Stimulated activated CD8-positive, alpha-beta memory T cell treated with anti-CD3 and anti-CD28 coated beads, Interleukin-7, amount 100 ng/mL, for 1 hour (primary cell): ENCODE measurements at places on chromosomes 1 and 21.

DNA sequence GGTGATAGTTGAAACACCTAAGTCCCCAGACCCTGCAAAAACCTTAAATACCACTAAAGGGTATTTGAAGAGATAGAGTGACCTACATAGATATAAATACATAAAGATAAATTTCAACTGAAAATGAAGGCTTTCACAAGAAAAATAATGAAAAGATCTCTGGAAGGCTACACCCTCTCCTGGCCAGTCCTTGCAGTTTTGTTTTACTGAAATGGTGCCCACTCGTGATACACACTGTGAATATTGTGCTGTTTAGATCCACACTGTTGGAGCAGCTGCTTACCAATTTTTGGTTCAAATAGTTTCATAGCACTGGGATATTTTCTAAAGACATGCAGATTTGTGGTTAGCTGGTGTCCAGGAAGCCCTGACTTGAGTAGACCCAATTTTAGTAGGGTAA lies 31.5 kb upstream of the RNF187 start:
- no peak for DNase-seq

DNA sequence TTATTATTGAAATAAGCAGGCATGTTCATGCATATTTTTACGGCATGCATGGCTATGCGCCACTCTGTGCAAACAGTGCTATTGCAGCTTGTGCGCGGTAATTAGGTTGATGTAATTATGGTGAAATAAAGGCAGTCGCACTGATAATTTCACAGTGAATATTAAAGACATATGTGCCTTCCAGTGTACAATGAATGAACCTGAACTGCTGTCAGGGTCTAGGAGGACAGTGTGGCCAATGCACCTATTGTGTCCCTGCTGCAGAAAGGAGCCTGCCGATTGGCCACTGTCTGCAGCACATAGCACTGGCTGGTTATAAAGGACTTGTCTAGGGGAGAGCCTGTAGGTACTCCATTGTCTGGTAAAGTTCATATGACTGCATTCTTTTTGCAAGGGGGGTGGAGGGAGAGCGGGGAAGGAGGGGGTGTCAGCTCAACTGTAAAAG lies 340.4 kb downstream of the USP25 start:
- DNase-seq = no peak

DNA sequence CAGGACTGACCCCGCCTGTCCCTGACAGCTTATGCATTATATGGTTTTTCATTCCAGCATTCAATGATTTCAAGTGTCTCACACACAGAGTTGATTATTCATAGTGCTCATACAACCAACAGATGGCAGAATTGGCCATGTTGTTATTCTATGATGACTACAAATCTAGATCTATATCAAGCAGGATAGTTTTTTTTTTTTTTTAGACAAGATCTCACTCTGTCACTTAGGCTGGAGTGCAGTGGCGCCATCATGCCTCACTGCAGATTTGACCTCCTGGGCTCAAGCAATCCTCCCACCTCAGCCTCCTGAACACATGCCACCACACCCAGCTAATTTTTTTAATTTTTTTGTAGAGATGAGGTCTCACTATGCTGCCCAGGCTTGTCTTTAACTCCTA lies 40.1 kb upstream of the LRRC8D start:
- no peak for DNase-seq

- DNase-seq = no peak
These were observed 156.5 kb downstream of the FGGY start for GRCh38 chr1:59453297-59453968.

- DNase-seq = no peak
These were observed 31.8 kb downstream of the ZNF684 start for GRCh38 chr1:40563266-40563665.

DNA sequence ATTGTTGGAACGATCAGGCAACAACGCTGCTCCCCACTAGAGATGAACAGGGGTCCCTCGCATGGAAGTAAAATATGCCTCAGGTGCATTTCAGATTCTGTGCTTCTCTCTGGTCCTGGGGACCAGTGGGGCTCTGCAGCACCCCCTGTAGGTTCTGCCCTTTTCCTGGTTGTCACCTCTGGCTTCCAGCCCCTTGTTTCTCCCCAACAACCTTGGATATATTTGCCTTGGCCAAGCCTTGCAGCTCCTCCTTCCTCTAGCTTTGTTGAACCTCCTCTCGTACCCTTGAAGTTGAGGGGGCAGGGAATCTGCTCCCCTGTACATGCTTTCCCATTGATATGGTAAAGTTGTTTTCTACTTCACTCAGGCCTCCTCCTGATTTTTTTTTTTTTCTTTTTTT lies 5.4 kb upstream of the RGSL1 start:
- DNase-seq = no peak

DNA sequence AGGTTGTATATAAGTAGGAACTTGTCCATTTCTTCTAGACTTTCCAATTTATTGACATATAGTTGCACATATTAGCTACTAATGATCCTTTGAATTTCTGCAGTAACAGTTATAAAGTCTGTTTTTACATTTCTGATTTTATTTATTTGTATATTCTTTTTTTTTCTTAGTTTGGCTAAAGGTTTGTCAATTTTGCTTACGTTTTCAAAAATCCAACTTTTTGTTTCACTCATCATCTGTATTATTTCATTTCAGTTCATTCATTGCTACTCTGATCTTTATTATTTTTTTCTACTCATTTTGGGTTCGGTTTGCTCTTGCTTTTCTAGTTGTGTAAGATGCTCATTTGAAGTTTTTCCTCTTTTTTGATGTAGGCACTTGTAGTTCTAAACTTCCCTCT lies 97.9 kb downstream of the RPS6KC1 start:
- DNase-seq = no peak

DNA sequence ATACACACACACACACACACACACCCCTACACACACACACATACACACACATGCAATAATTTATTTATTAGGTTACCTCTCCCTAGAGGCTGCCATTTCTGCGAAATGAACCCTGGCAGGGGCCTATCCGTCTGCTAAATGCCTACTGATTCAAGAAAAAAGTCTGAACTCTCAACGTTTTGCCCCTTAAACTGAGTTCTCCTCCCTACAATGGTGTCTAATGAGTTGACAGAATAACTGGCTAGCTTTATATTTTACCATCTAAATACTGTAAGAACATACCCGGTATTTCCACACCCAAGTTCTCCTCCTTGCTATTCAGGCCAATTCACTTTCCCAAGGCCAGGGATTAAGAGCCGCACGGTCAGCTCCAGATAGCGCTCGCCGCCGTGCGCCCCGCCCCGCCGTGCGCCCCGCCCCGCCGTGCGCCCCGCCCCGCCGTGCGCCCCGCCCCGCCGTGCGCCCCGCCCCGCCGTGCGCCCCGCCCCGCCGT lies 339 bp upstream of the RNPC3 start:
- no peak for DNase-seq

GRCh38 chr1:92004129-92004528 lies 25.7 kb upstream of the EPHX4 start:
- DNase-seq = no peak

DNA sequence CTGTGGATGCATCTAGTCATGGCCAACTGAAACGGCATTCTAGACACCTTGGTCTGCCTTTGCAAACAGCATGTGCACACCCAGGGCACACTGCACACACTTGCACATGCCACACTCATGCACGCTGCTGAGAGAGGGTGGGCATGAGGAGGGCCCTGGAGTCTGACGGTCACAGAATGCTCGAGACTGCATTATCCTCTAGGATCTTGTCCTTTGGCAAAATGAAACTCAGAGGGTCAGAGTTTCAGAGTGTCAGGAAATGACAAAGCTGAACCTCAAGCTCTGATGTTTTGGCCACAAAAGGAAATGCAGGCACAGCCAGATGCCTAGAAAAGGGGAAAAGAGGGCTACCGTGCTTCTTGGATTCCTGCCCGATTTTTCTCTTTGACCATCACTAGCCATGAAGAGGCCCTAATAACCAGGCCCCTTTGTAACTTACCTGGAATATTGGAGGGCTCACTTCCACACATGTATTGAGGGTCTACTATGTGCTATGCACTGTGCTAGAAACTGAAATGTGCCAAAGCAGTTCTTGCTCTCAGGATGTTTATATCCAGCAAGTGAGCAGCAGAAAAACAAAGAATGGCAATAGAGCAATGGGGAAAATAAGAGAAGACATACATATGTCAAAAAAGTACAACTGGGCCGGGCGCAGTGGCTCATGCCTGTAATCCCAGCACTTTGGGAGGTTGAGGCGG lies 65.4 kb downstream of the TOMM20 start:
- DNase-seq = no peak

GRCh38 chr21:21210552-21210951 lies 212.3 kb downstream of the NCAM2 start:
- no peak for DNase-seq

DNA sequence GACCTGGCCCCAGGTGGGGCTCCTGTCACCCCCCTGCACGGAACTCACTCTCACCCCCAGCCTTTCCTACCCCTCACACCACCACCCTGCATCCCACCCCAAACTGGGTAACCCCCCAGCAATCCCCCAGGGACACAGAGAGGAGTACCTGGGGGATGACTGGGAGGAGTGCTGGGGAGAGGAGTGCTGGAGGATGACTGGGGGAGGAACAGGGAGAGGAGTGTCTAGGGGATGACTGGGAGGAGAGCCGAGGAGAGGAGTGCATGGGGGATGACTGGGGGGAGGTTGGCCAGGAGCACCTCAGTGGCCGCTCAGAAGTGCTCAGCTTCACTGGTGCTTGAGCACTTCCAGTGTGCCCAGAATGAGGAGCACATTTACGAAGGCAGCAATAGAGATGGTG lies 59.1 kb downstream of the SIK1 start:
- no peak for DNase-seq

DNA sequence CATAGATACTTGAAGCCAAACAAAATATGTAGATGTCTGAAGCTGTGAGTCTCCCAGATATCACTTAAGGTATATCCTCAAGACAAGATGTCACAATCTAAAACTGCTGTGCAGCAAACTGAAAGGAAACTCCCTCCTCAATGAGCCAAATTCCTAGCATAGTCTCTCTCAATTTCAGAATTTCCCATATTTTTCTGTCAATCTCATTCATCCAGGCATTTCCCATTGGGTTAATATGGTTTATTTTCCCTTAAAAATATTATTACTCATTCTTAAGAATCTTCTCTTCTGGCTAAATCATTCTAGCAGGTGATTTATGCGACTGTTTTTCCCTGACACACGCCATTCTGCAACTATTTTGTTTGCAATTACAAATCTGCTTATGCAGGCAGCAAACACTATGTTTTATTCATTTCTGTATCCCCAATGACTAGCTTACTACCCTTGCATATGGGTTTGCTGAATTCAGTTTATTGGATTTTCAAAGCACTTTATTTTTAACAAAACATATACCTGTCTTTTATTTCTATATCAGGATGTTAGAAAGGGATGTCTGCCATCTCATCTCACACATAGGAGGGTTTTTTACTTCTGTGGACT lies 69.9 kb downstream of the TNFSF4 start:
- no peak for DNase-seq

- no peak for DNase-seq
These were observed 12.7 kb downstream of the COL6A2 start for GRCh38 chr21:46110499-46111192.

- DNase-seq = no peak
These were observed 106.0 kb downstream of the RABGAP1L start for GRCh38 chr1:174265282-174265681.

GRCh38 chr1:151541752-151542151 lies 1.6 kb downstream of the TUFT1 start:
- DNase-seq = no peak

- no peak for DNase-seq
These were observed 12.3 kb upstream of the LEFTY2 start for GRCh38 chr1:225953315-225953714.

DNA sequence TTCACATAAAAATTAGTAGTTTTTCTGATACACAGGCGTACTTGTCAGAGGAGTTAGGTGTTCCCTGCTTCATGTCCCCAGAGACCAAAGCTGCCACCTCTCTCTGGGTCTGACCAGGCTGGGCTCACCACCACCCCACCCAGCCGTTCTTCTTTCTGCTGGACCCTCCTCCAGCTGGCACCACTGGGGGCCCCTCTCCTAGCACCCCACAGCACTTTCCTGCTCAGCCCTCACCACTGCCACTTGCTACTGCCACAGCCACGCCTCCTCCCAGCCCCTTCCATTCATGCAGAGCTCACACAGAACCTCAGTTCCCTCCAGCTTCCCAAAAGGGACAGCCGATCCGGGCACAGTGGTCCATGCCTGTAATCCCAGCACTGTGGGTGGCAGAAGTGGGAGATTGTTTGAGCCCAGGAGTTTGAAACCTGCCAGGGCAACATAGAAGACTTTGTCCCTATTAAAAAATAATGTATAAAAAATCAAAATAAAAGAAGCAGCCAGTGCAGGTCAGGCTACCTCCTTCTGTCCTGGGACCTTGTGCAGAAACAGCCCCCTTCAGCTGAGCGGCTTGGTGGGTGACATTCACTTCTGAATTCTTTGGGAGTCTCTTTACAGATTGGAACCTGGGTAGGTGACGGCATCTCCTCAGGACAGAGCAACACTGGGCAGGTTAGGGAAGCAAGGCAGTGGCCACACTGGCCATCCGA lies 208.3 kb downstream of the TOMM20 start:
- DNase-seq = no peak

- peak; percentile 41 for DNase-seq
These were observed at the start of gene ARL8A for GRCh38 chr1:202144402-202145067. ARL8A (minus strand) TSS chr1:202144737; CDS start chr1:202144572, 165 bp downstream.

DNA sequence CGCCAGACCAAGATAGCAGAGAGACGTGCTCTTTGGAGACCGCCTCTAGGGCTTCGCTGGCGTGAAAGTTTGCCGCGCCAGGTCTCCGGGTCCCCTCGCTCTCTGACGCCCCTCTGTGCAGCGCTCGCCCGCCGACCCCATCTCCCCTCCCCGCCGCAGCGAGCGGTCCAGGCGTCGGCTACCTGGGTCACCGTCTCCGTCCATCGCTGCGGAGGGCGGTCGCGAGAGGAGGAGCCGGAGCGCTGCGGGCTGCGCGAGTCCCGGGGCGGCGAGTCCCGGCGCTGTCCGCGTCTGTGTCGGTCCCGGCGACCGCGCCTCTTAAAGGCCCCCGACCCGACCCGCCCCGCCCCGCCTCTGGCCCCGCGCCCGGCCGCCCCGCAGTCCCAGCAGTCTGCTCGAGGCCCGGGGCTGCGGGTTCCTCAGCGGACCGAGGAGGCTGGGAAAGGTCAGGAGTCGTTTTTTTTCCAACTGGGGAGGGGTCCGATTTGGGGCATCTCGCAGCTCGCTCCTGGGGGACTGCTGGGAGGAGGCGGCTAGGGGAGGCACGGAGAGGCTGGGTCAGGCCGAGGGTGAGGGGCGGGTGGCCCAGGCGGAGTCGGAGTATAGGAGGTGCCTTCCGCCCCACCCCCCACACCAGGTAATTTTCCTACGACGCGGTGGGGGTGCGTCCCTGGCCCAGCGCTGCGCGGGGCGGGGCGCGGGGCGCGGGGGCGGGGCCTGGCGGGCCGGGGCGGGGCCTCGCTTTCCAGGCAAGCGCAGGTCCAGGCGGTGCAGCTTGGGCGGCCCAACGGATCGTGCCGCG lies at the start of the genes FBXO2 and FBXO44:
Gene FBXO2 (minus strand): TSS at position 293 of the 802 bp plus-strand sequence. CDS start 89 bp downstream, at position 204.
Gene FBXO44 (plus strand): TSS at position 741 of the 802 bp plus-strand sequence. CDS start 959 bp downstream, outside the sequence.
- DNase-seq = no peak

GRCh38 chr1:55059302-55060132 lies 20.2 kb downstream of the PCSK9 start:
- DNase-seq = no peak

GRCh38 chr1:38222891-38223290 lies 176.3 kb upstream of the POU3F1 start:
- no peak for DNase-seq

GRCh38 chr21:46264046-46264689 lies 21.2 kb downstream of the MCM3AP start:
- DNase-seq = no peak

- no peak for DNase-seq
These were observed 53.5 kb downstream of the MIGA1 start for GRCh38 chr1:77832901-77833300.
